ENCODE measurements at places on chromosomes 7 and 10.
A peak's percentile ranks its signal among the peaks of the same experiment; 100 is the strongest.

- DNase-seq = no peak
These were observed 15.2 kb upstream of the KAZALD1 start for GRCh38 chr10:101046332-101047238.

- DNase-seq = no peak
These were observed 182.9 kb upstream of the TCF7L2 start for GRCh38 chr10:112767156-112767555.

- no peak for DNase-seq
These were observed 88.9 kb upstream of the SEC61G start for GRCh38 chr7:54847921-54848320.

DNA sequence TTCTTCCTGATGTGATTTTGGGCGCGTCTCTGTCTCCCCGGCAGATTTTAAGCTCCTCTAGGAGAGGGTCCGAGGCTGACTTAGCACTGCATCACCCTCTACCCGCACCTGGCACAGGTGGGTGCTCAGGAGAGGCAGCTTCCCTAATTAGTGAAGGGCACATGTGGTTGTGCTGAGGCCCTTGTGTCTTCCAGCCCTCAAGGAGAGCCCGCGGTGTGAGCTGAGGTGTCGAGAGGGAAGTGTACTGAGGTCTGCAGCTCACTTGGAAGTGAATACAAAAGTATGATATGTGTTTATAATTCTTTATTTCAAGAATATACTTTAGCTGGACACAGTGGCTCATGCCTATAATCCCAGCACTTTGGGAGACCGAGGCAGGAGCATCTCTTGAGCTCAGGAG lies 20.4 kb upstream of the JAKMIP3 start:
- DNase-seq = no peak

GRCh38 chr7:154484943-154485342 lies 432.7 kb downstream of the DPP6 start:
- DNase-seq = no peak

GRCh38 chr10:5527332-5528200 lies 2.8 kb downstream of the CALML3 start:
- DNase-seq = peak; percentile 65

DNA sequence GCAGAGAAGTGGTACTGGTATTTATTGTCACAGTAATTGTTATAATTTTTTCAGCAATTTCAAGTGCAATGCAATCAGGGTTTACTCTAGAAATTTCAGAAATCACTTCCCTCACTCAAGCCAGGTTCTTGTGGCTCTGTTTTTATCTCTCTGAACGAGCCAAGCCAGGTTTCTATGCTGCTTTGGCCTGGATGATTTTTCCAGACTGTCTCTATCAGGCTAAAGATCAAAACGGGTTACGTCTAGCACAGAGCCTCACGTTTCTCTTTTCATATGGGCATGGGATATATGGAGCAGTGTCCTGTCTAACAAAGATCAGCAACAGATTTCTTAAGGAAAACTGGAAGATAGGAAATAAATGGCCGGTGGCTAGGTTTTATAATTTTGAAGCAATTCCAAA lies 1105.3 kb downstream of the NRG3 start:
- no peak for DNase-seq

GRCh38 chr10:133024704-133025557 lies 62.8 kb upstream of the ADGRA1 start:
- DNase-seq = no peak

GRCh38 chr7:76191783-76192240 lies 9.9 kb upstream of the SRRM3 start:
- DNase-seq = no peak

- no peak for DNase-seq
These were observed 286.4 kb downstream of the WDR11 start for GRCh38 chr10:121137533-121137932.

DNA sequence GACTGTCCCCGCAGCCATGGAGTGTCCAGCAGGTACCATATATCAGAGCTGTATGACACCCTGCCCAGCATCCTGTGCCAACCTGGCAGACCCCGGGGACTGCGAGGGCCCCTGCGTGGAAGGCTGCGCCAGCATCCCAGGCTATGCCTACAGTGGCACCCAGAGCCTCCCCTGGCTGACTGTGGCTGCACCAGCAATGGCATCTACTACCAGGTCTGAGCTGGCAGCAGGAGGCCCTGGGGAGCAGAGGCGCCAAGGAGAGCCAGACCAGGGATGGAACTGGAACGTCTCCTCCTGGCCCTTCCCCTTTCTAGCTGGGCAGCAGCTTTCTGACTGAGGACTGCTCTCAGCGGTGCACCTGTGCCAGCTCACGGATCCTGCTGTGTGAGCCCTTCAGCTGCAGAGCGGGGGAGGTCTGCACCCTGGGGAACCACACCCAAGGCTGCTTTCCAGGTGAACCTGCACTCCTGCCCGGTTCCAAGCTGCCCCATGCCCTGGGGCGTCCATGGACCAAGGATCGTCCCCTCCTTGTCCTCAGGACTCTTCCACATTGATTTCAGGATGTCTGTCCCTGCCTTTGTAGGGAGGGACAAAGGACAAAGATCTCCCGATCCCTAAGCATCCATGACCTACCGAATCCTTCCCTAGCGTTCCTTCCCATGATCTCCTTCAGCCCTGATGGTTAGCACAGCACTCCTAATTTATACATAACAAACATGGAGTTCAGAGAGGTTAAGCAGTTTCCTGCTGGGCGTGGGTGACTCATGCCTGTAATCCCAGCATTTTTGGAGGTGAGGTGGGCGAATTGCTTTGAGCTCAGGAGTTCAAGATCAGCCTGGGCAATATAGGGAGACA lies 33.3 kb downstream of the EPHB4 start:
- no peak for DNase-seq

DNA sequence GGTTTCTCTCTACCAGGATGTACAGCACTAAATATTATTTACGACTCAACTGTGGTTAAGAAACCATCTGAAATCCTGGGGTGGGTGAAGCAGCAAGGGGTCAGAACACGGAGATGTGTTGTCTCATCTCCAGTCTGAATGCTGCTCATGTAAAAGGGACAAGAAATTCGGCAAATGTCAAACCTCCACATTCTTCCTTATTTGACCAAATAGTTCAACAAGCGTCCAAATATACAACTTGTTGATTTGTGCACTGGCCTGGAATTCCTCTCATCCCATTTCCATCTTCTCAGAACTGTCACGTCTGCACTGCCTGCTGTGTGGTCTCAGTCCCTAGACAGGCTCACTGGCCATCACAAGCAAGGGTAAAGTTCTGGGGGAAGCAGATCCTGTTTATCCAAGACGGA lies 520.0 kb downstream of the PARD3 start:
- no peak for DNase-seq

GRCh38 chr7:137386966-137387365 lies 43.4 kb upstream of the PTN start:
- no peak for DNase-seq

DNA sequence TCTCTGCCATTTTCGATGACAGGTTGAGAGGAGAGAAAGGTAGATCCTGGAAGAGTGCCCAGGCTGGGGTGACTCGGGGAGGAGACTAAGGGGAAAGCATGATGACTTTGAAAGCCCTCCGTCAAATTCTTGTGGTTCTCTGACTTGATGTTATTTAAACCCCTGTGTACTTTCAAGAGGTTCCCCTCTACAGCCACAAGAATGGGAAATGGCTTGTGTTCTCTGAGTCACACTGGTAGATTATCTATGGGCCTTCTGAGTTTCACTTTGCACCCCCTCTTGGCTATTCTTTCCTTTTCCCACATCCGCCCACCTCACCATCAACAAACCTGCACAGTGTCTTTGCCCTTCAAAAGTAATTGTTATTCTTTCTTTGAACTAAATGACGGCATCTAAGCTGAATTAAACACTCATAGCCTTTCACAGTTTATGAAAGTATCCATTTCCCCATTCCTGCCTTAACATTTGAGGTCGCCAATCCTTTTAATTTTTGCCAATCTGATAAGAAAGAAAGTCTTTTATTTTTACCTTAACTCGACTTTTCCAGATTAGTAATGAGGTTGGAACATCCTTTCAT lies 24.1 kb downstream of the PRF1 start:
- DNase-seq = no peak

DNA sequence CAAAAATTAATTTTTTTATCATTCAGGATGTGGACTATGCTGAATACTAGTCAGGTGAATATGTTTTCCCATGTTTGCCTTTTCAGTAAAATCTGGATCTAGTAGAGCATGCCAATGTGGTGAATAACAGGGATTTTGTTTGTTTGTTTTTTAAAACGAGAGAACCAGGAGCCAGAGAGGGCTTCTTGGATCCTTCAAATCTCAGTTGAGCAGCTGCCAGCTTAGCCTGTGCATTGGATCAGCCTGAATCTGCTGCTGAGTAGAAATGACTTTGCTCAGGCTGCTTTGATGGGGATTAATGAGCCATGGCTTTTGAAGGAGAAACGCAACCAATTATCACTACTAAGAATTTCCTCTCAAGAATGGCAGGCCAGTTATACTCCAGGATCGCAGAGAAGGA lies 493.8 kb downstream of the ARL4A start:
- no peak for DNase-seq

DNA sequence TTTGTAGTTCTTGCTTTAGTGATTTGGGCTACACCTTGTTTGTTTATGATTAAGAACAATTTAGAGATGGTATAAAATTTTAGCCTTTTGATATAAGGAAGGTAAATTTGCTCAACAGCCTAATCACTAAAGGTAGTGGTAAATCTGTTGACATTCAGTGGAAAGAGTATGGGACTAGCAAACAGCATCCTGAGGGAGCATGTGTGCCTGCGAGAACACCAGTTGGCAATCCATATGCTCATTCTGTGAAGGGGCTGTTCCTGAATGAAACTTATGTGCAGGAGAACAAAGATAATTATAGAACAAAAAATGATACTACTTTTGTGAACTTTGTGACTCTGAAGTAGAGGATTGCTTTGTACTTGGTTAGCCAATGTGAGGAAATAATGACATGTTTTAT lies 44.0 kb downstream of the CAPZA2 start:
- DNase-seq = no peak

- DNase-seq = no peak
These were observed 93.4 kb upstream of the PDLIM1 start for GRCh38 chr10:95384011-95384704.

- no peak for DNase-seq
These were observed 6.8 kb downstream of the IL6 start for GRCh38 chr7:22733761-22734160.

Data from coronary artery (tissue), 2 donors.